ENCODE measurements at places on chromosomes 4 and X. TPM values are rescaled to one million over a fixed set of nuclear protein-coding genes. Genes with fewer than 3 reads are reported as not detected.

NXF3 gene
- polyA plus RNA-seq, result not detected

CSAG3 gene
- polyA plus RNA-seq, result not detected

ITGB1BP2 gene
- polyA plus RNA-seq, result not detected

TRAPPC2 gene
- 6.6 TPM for polyA plus RNA-seq

CXorf49 gene
- polyA plus RNA-seq, result not detected

FHIP1A gene
- polyA plus RNA-seq, result 2.8 TPM

All from brain (organoid and tissue), 16 donors.